Osteocyte (in vitro differentiated cells): ENCODE measurements at places on chromosomes 12 and 14. TPM values are rescaled to one million over a fixed set of nuclear protein-coding genes. Genes with fewer than 3 reads are reported as not detected.

- DNase-seq = no peak
- H3K4me1 ChIP-seq = peaks cover 65% of the 10 kb centered on the region
- no peaks in the 10 kb centered on the region for H3K27me3 ChIP-seq
Measured at GRCh38 chr14:61192989-61193388, 88.1 kb downstream of the TMEM30B start.

DNA sequence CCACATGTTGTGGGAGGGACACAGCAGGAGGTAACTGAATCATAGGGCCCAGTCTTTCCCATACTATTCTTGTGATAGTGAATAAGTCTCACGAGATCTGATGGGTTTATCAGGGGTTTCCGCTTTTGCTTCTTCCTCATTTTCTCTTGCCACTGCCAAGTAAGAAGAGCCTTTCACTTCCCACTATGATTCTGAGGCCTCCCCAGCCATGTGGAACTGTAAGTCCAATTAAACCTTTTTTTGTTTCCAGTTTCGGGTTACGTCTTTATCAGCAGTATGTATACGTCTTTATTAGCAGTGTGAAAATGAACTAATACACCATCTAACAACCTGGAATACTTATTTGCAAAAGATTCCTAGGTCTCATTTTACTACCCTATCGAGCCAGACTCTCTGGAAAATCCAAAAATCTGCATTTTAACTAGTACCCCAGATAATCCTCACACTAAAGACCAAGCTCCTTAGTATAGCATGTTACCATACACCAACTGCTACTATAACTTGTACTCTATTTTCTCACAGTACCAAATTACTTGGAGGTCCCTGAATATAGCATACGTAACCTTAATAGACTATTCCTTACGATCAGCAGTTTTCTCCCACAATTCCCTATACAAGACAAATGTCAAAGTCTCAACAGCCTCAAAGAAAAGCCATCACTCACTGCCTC is 11.5 kb downstream of the GTF2A1 start:
- no peak overlapping the region for H3K4me3 ChIP-seq
- no peak overlapping the region for H3K27ac ChIP-seq
- H3K27me3 ChIP-seq = no peaks in the 10 kb centered on the region
- DNase-seq = no peak

GRCh38 chr14:67207810-67208209 is 18.6 kb downstream of the GARIN2 start:
- H3K4me3 ChIP-seq = no peak overlapping the region
- peaks cover 6% of the 10 kb centered on the region for H3K27me3 ChIP-seq
- no peak overlapping the region for H3K27ac ChIP-seq
- H3K4me1 ChIP-seq = no peaks in the 10 kb centered on the region

DNA sequence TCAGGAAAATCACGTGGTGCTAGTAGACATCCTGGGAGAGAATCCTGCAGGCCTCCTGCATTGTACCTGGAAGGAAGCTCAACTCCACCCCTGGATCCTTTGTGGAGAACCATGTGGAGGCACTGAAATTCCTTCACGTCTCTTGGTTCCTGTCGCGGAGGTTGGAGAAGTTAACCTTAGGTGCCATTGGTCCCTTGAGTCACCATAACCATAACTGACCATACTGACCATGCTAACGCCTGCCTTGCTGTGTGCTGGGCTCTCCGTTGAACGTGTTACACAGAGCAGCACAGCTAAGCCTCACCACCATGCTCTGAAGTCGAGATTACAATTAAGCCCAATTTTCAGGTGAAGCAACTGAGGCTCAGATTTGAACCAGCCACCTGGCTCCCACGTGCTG is 18.6 kb downstream of the C14orf132 start:
- no peak overlapping the region for H3K4me3 ChIP-seq
- no peaks in the 10 kb centered on the region for H3K27me3 ChIP-seq
- H3K4me1 ChIP-seq = peaks cover 36% of the 10 kb centered on the region
- peak; percentile 60 for DNase-seq

DNA sequence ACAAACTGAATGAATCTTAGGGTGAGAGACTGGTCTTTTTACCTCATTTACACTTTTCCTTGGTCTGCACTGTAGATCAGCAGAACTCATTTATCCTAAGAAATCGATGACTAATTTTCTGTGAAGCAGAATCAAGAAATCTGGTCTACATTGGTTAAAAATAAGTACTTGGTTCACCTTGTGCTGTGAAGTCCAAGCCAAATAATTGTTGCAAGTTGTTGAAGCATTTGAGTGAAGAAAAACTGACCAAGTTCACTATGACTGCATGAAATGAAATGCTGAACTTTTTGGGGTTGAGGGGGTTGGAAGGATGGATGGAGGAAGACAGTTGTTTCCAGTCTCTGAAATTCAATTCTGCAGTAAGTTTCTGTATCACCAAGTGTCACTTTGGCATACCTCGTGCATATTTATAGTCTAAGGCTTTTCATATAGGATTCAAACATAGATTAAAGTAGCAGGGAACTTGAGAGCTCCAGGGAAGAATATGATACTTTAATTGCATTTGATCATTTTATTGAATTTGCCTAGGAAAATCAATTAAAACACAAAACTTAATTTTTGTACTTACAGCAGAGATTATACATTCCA is 75.0 kb downstream of the FAR2 start:
- H3K4me3 ChIP-seq = no peak overlapping the region
- DNase-seq = no peak
- H3K4me1 ChIP-seq = peaks cover 66% of the 10 kb centered on the region
- H3K36me3 ChIP-seq = peaks cover 6% of the 10 kb centered on the region
- H3K27me3 ChIP-seq = no peaks in the 10 kb centered on the region

DNA sequence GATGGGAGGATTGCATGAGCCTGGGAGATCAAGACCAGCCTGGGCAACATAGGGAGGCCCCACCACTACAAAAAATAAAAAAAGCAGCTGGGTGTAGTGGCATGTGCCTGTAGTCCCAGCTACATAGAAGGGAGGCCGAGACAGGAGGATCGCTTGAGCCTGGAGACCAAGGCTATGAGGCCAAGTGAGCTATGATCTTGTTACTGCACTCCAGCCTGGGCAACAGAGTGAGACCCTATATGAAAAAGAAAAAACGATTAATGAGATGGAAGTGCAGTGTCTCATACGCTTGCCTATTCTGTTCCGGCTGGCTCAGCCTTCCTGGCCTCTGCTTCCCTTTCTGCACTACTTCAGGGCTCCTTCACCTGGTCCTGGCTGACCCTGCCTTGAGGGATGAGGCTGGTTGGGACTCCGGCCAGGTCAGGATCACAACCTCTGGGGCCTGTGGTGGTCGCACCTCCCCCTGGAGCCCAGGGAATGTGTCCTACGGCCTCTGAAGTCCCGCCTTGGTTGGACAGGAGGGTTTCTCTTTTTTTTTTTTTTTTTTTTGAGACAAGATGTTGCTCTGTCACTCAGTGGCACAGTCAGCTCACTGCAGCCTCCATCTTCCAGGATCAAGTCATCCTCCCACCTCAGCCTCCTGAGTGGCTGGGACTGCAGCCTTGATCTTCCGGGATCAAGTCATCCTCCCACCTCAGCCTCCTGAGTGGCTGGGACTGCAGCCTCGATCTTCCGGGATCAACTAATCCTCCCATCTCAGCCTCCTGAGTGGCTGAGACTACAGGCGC is 10.7 kb downstream of the TEDC1 start:
- peaks cover 4% of the 10 kb centered on the region for H3K4me1 ChIP-seq
- no peak for DNase-seq
- H3K4me3 ChIP-seq = no peak overlapping the region
- H3K36me3 ChIP-seq = no peaks in the 10 kb centered on the region

DNA sequence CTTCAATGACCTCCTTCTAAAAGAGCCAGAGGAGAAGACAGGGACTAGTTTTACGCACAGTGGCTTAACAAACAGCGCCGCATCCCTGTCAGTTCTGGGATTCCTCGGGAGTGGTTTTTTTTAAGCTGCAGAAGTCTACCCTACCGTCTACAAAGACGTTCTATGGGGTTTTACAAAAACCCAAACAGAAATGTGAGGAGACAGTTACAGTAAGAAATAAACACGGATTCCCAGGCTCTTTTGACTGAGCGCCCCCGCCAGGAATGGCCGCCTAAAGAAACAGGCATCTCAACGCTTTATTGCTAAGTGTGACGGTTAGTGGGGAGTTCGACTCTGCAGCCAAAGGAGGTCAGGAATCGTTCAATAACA is 484 bp downstream of the ALKBH1 start:
- H3K4me1 ChIP-seq = peaks cover 31% of the 10 kb centered on the region
- H3K36me3 ChIP-seq = peaks cover 2% of the 10 kb centered on the region
- DNase-seq = peak; percentile 54
- no peaks in the 10 kb centered on the region for H3K27me3 ChIP-seq
- H3K27ac ChIP-seq = peak overlapping the region; percentile 78
- H3K4me3 ChIP-seq = peak overlapping the region; percentile 94

DNA sequence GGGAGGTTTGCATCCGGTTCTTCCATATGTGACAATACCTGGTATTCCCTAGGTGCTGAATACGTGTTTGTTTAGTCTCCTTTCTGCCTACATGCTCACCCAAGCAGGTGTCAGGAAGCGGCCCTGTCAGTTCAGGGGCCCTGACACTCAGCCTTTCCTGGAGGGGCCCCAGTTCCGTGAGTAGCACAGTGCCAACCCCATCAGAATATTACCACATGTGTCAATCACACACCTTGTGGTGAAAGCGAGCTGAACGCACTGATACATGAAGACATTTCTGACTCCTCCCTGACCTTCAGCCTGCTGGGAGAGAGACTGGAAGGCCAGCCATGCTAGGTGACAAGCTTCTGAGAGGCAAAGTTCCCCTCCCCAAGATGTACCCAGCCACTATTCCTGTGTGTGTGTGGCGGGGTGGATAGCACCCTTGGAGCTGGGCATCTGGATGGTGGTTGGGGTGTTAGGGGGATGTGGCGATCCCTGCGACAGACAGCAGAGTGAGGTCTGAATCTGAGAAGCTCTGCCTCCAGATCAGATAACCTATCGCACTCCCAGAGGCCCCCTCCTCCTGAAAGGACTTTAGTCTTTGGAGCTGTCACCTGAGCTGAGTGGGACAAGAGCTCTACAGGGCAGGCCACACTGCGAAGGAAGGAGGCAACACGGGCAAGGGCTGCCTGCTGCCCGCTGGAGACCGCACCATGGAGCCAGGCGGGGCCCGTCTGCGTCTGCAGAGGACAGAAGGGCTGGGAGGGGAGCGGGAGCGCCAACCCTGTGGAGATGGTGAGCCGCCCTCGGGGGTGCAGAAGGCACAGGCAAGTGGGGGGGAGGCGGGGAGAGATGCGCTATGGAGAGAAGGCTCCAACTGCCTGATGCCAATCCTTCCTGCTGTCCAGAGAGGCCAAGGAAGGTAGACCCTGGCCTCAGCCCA is at the start of gene SOAT2:
Gene SOAT2, plus strand, starts transcription at position 604 of the 925 bp plus-strand sequence. Its CDS starts 92 bp downstream, at position 696.
- peak; percentile 81 for DNase-seq
- no peak within 1 kb of the TSS for H3K4me3 ChIP-seq
- peaks cover 4% of the 10 kb centered on the region for H3K27me3 ChIP-seq
- peaks cover 15% of the 10 kb centered on the region for H3K4me1 ChIP-seq

GRCh38 chr14:22296722-22297121 is 292.3 kb downstream of the DAD1 start:
- H3K27ac ChIP-seq = peak overlapping the region; percentile 1
- DNase-seq = no peak
- no peaks in the 10 kb centered on the region for H3K36me3 ChIP-seq
- H3K4me1 ChIP-seq = peaks cover 45% of the 10 kb centered on the region

GRCh38 chr12:52876372-52876771 is 27.6 kb upstream of the KRT78 start:
- no peak for DNase-seq
- H3K27me3 ChIP-seq = no peaks in the 10 kb centered on the region
- H3K36me3 ChIP-seq = no peaks in the 10 kb centered on the region
- no peak overlapping the region for H3K4me3 ChIP-seq
- peaks cover 67% of the 10 kb centered on the region for H3K4me1 ChIP-seq

- H3K4me1 ChIP-seq = no peaks in the 10 kb centered on the region
- no peak overlapping the region for H3K4me3 ChIP-seq
- H3K27me3 ChIP-seq = peaks cover 59% of the 10 kb centered on the region
Measured at GRCh38 chr12:94855853-94856252, 147.6 kb downstream of the NDUFA12 start.

DNA sequence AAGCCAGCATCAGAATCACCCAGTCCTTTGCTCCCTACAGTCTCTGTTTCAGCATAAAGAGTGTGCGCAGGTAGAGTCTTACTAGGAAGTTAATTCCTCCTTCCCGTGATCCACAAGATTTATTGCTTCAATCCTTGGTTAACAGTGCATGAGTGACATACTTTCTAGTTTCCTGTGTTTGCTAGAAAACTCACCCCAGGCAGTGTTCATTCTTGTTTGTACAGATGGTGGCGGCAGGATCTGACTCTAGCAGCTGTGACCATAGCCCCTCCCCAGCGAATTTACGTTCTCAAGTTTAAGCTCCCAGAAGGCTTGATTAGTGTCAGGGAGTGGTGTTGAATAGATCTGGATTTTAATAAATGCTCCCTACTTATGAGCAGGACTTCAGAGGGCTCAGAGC is 75.9 kb upstream of the ANO2 start:
- no peak for DNase-seq
- H3K4me3 ChIP-seq = no peak overlapping the region
- peaks cover 14% of the 10 kb centered on the region for H3K27me3 ChIP-seq
- peaks cover 21% of the 10 kb centered on the region for H3K4me1 ChIP-seq

- H3K27ac ChIP-seq = no peak overlapping the region
- no peaks in the 10 kb centered on the region for H3K4me1 ChIP-seq
- H3K27me3 ChIP-seq = peaks cover 4% of the 10 kb centered on the region
- no peak for DNase-seq
- no peaks in the 10 kb centered on the region for H3K36me3 ChIP-seq
Measured at GRCh38 chr14:65840786-65841185, 428.3 kb downstream of the FUT8 start.

DNA sequence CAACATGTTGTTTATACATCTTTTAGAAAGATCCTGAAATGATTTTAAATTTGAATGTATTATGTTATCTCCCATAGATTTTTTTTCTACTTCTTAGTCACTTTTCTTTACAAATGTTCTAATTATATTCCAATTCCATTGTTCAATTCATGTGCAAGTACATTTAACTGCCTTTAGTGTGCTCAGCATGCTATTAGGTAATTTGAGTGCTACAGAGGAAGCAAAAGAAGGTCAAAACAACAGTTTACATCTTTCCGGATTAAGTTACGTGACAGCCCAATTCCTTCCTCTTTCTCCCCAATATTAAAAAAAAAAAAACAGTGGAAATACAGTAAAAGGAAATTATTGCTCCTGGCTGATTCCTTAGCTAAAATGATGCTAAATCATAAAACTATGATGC is 98.3 kb downstream of the RTN1 start:
- no peak for DNase-seq
- peaks cover 5% of the 10 kb centered on the region for H3K27me3 ChIP-seq
- H3K36me3 ChIP-seq = no peaks in the 10 kb centered on the region
- no peak overlapping the region for H3K27ac ChIP-seq
- no peaks in the 10 kb centered on the region for H3K4me1 ChIP-seq

- peak overlapping the region; percentile 82 for H3K27ac ChIP-seq
- H3K4me3 ChIP-seq = no peak overlapping the region
- H3K4me1 ChIP-seq = peaks cover 36% of the 10 kb centered on the region
- H3K27me3 ChIP-seq = no peaks in the 10 kb centered on the region
- peaks cover 43% of the 10 kb centered on the region for H3K36me3 ChIP-seq
- peak; percentile 17 for DNase-seq
Measured at GRCh38 chr12:111467092-111467856, 61.6 kb downstream of the SH2B3 start.

- H3K27me3 ChIP-seq = no peaks in the 10 kb centered on the region
- no peak overlapping the region for H3K4me3 ChIP-seq
- DNase-seq = no peak
Measured at GRCh38 chr12:3976351-3976938, 103.2 kb upstream of the PARP11 start.

SLCO1B1 gene
- total RNA-seq = not detected in 2 replicates

SERPINA9 gene
- total RNA-seq = not detected in 2 replicates

EPYC gene
- total RNA-seq = not detected in 2 replicates

FBXW8 gene
- 32.1 and 33.6 TPM in 2 replicates for total RNA-seq

SLC38A4 gene
- total RNA-seq = 11.4 TPM in 2 replicates

LRRC10 gene
- total RNA-seq = not detected in 2 replicates

KRT73 gene
- not detected in 2 replicates for total RNA-seq
